Left renal cortex interstitium (tissue), 4 donors: ENCODE measurements at places on chromosomes 6 and 20.

DNA sequence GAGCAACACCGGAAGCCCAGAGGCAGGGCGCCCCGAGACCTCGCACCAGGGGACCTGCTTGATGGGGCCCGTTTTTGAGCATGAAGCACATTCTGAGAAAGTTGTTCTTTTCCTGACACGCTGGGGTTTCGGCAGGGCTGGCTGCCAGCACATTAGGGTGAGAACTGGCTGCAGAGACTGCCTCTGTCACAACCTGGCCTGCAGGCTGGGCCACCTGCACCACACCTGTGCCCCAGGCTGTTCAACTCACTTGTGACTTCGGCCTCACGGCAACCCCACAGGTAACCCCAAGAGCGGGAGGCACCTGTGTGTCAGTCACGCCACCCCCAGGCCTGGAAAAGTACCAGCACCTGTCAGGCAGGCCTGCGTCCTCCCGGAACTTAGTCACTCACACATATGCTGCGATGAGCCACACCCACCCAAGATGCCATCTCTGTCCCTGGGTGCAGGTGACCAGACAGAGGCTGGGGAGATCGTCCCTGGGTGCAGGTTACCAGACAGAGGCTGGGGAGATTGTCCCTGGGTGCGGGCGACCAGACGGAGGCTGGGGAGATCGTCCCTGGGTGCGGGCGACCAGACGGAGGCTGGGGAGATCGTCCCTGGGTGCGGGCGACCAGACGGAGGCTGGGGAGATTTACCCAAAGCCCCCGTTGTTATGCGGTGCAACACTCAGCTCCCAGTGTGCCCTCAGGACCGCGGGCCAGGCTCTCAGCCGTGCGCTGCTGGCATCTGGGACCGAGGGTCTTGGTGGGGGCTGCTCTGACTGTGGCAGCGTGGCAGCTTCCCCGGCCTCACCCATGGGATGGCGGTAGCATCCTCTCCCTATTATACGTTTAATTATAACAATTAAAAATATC is 82.5 kb upstream of the BHLHE23 start:
- DNase-seq, result no peak

GRCh38 chr6:162090734-162091133 is 636.8 kb downstream of the PRKN start:
- DNase-seq, result no peak

DNA sequence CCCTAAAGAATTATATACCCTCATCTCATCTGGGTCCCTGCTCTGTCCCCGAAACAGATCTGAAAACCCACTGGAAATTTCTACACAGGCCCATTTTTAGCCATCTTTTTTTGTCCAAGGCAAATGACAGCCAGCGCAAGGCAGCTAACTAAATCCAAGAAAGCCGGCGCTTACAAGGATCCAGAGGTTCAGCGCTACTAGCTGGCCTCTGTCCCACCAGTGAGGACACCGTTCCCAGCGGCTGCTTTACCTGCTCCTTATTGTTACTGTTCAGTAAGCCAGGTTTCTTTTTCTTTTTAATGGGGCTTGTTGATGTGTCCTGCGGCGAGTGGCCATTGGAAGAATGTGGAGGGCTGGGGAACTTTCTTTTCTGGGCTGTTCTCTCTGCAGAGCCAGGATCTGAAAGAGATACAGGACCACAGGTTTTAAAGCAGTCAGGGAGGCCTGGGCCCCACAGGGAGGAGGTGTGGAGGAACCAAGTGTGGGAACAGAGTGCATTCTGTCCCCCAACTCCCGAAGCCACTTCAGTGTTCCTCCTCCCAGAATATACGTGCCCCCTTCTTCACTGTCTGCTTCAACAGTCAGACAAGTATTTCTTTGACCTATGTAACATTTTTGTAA is 46.6 kb downstream of the ZMYND8 start:
- no peak for DNase-seq

DNA sequence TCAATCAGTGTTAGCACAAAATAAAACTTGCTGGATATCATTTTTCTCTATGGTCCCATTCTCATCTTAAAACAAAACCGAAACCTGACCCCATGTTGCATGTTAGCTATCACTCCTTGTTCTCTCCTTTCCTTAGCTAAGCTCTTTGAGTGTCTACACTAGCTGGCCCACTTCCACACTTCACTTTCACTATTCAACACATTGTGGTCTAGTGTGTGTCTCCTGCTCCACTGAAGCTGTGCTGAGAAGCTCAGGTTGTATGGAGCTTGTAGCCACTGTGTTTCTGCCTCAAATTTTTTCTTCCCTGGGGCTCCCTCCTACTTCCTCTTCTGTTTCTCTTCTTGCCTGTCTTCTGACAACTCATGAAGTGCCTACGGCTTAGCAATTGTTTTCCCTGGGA is 223.0 kb downstream of the NKAIN2 start:
- DNase-seq, result no peak

DNA sequence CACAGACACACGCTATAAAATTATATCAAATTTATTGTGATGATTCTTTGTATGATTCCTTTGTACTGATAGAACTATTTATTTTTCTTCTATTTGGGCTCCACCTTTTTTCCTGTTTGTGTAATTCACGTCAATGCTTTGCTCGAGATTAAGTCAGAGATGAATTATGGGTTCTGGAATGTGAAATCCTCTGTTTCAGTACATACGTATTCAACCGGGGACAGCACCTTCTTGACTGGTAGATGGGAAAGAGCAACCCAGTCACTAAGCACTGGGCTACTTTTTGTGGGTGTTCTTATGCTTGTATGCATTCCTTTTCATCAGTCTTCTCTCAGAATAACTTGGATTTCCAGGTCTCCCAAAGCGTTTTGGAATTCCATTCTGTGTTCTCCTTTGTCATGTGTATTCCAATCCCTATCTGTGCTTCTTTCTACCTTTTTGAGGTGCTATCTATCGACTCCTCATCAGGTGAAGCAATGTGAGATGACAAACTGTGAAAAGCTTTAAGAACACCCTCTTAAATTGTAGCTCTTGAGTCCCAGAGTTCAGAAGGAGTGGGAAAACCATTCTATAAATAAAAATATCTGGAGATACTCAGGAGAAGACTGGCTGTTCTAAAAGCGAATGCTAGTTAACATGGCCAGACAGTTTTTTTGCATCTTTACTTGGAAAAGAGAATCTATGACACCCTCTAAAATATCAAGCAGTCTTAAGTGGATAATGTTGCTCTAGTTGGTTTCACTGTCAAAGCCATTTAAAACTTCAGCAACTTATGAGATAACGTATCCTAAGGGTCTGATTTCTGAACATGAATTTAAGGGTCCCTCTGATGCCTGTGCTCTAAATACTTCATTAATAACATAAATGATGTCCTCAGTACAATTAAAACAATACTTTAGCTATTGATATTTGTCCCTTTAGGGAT is 197.7 kb upstream of the PREP start:
- DNase-seq, result no peak

GRCh38 chr6:163371129-163371528 is 43.4 kb upstream of the QKI start:
- DNase-seq, result no peak
